ENCODE measurements at places on chromosomes 7 and 10.

- no peak for DNase-seq
Measured at GRCh38 chr10:89215511-89215910, 8.4 kb upstream of the CH25H start.

- DNase-seq = no peak
Measured at GRCh38 chr7:112031689-112032088, 174.5 kb downstream of the DOCK4 start.

DNA sequence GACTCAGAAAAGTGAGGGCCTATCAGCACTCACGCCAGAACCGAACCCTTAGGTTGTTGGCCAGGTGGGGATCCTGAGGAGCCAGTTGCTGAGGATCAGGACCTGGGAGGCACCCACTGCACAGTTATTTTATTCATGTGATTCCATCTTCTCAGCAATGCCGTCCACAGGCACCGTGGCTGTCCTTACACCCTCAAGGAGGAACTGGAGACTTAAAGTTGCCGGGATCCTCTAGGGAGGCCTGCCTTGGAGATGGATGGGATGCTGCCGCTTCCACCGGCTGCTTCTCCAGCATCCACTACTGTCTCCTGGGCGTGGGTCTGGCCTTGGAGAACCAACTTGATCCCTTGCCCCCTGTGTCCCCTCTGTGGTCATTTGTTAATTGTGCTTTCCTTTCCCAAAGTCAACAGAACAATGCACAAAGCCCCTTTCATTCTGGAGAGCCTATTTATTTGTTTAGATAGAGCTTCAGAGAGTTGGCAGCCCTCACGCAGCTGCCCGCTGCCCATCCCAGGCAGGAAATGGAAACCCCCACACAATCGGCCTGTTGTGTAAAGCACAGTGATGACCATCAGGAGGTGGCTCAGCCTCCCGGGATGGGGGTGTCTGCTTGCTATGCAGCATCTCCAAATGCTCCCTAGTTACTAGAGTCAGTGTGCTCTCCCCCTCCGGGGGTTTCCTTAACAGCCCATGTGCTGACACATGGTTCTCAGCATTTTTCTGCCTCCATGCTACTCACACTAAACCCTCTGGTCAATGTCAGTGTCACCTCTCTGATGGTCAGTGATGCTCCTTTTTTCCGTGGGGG lies 52.9 kb upstream of the IGFBP3 start:
- no peak for DNase-seq

GRCh38 chr7:1290026-1290678 lies 57.5 kb downstream of the UNCX start:
- peak; percentile 40 for DNase-seq

- DNase-seq = no peak
Measured at GRCh38 chr7:127226685-127227374, 25.9 kb downstream of the GRM8 start.
